Dermis microvascular lymphatic vessel endothelial cell (primary cell): ENCODE measurements at places on chromosomes 5 and 9.

GRCh38 chr9:131167936-131168335 is 42.5 kb downstream of the NUP214 start:
- no peak for DNase-seq

- DNase-seq: no peak
Observed at GRCh38 chr5:177429248-177430040, 3.0 kb downstream of the GRK6 start.

- no peak for DNase-seq
Observed at GRCh38 chr9:68508547-68508946, 32.1 kb downstream of the TMEM252 start.

GRCh38 chr5:146788898-146789297 is 89.7 kb downstream of the PPP2R2B start:
- no peak for DNase-seq

DNA sequence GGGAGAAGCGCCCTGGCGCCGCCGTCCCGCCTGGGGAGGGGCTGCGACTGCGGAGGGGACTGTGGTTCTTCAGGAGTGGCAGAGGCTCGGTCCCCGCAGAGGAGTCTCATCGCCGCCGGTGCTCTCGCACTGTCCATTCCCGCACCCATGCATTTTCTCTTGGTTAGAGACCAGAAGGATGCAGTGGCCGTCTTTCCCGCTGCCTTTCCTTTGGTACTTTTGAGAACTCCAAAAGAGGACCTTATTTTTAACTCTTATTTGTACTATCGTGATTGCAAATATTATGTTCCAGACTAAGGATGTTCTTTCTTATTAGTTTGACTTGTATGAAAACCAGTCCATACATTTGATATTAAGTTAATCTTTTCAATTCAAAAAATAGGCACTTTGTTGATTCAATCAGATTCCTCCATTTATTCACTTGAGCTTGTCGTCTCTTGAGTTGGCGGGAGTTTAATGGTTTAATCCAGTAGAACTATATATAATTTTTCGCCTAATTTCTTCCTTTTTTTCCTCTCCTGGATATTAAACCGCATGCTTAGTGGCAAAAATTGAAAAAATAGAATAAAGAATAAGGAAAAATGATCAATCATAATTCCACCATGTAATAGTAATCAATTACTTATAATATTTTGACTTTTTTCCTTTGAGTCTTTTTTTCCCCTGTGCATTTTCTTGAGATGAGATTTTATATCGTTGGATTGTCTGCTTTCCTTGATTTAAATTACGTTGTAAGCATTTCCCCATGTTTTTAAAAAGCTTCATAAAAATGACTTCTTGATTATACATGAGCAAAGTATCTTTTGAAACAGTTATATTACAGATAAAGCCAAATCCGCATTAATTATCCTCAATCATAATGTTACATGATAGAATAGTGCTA is 861 bp downstream of the ZFYVE16 start:
- DNase-seq: peak; percentile 75

- DNase-seq: no peak
Observed at GRCh38 chr9:88969646-88970373, 21.5 kb upstream of the S1PR3 start.

DNA sequence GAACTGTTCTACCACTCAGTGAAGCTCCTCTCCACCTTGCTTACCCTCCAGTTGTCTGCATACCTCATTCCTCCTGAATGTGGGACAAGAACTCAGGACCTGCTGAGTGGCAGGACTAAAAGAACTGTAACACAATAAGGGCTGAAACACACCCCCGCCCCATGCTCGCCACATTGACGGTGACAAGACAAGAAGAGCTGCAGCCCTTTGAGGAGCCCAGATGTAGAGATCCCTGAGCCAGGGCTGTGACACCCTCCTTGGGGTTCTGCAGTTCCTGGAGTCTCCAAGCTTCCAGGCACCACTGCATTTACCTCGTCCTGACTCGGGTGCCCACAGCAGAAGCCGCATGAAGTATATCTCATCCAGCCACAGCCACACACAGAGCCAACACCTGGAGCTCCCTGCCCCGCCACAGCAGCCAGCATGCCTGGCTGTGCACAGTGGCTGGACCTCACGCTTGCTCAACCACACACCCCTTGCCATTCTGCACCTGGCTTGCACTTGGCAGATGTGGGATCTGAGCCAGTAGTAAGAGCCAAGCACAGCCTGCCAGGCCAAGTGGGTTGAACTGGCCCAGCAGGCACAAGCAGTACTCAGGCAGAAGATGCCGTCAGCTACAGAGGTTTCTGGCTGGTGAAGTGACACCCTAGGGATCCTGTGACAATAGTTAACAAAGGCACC is 166.1 kb downstream of the RNF180 start:
- no peak for DNase-seq

DNA sequence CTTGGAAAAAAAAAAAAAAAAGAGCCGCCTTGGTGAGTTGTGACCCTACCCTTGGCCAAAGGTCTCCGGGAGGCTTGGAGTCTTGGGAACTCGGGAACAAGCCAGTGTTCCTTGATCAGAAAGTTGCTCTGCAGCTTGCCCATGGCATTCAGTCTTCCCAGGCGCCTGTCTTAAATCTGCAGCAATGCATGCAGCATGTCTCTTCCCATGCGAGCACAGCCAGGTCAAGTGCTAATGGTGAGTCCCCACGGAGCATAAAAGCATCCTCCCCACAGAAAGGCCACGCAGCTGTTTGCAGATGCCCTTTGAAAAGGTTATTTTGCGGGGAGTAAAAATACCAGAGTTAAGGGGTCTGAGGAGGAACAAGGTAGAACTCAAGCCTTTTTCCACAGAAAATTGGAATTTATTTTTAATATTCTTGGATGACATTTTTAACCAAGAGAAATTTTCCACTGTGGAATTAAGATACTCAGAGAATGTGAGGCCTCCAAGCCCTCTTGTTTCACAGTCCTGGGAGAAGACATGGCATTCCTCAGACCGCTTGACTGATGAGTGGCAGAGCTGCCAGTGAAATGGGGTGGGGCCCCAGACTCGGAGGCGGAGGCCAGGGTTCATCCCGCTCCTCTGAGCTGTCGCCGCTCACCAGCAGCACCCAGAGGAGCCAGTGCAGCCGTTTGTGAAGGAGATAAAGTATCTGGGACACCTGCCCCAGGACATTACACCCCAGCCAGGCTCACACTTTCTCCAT is 81.6 kb downstream of the CYFIP2 start:
- DNase-seq: no peak

- DNase-seq: no peak
Observed at GRCh38 chr5:174423558-174423957, 300.8 kb upstream of the MSX2 start.

GRCh38 chr5:73157414-73158303 is 15.3 kb upstream of the TMEM174 start:
- no peak for DNase-seq

DNA sequence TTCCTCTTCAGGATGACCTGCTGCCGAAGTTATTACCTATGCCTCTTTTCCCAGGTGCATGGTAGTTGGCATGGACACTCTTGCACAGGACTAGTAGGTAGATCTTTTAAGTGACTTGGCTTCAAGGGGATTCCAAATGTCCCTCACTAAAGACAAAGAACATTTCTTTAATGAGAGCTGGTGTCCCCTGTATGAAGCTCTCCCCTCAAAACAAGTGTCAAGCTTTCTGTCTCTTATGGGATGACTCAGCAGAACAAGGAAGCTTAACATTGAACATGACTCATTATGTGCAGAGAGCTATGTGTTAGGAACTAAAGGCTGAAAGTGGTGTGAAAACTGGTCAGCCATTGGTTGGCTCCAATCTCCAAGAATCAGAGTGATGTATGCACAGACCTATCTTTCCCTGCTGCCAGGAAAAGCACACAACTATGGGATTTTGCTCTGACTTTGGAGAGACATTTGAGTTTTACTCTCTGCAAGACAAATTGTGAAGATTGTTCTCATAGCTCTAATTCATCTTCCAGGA is 120.5 kb downstream of the PRDM6 start:
- peak; percentile 39 for DNase-seq

- DNase-seq: no peak
Observed at GRCh38 chr5:81751836-81752643, 1.1 kb upstream of the SSBP2 start.

- DNase-seq: no peak
Observed at GRCh38 chr9:72980600-72981265, 27.9 kb upstream of the ALDH1A1 start.

- DNase-seq: no peak
Observed at GRCh38 chr5:61767231-61768080, 435.4 kb downstream of the ZSWIM6 start.

DNA sequence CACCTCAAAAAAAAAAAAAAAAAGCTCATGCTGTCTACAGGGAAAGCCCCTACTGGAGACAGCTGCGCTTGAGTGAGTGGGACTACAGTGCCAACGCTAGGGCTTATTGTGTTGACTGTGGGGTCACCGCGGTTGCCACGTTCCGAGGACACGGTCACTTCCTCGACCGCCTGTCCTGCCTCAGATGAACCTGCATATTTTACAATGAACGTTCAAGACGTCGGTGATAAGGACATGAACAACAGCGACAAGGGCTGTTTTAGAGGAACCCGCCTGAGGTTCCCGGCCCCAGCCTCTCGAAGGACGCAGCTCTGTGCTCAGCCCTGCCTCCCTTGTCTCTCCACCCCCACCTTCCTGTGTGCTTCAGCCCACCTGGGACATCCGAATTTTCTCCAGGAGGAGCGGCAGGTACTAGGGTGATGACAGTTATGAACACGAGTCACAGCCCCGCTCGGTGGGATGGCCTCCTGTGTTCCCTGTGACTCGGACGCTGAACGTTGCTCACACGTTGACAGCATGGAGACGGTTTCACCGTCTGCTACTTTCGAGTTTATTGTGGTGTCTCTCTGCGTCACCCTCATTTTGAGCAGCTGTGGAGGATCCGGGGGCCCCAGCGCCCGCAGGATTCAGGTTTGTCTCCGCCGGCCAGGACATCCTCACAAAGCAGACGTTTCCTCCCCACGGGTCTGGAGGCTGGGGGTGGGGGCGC is 11.3 kb upstream of the DIPK1B start:
- DNase-seq: no peak

GRCh38 chr9:23044549-23044948 is 597.9 kb downstream of the DMRTA1 start:
- no peak for DNase-seq

- no peak for DNase-seq
Observed at GRCh38 chr5:154459015-154459414, 13.2 kb downstream of the SAP30L start.

GRCh38 chr9:123031963-123032362 is 1.5 kb upstream of the GPR21 start:
- DNase-seq: no peak

DNA sequence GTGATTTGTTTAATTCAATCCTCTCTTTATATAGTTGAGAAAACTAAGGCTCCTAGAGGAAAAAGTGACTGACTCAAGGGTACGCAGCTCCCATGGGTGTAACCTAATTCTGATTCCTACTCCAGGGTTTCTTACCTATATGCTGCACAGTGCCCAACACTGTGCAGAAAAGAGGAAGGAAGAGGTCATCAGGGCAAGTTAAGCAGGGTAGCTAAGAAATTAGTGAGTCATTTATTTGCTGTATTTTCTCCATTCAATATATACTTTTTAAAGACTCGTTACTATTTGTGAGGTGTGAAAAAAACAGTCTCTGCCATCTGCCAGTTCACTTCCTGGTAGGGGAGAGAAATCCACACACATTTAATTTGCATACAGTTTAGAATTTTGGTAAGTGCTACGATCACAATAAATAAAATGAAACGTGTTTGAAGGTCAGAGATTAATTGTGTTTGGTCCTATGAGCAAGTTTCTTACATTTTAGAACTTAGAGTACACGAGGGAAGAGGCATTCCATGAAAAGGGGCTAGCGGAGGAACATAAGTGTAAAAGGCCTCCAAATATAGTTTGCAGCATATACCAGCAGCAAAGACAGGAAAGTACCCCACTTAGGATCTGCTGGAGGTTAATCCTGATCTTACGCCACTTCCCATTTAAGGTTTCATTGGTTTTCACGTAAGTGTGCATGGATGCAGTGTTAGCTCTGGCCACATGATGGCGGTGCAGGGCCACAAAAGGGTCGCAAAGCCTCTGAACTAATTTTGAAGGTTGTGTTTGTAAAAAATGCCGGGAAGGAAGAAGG is 59.9 kb upstream of the TLR4 start:
- DNase-seq: peak; percentile 61

DNA sequence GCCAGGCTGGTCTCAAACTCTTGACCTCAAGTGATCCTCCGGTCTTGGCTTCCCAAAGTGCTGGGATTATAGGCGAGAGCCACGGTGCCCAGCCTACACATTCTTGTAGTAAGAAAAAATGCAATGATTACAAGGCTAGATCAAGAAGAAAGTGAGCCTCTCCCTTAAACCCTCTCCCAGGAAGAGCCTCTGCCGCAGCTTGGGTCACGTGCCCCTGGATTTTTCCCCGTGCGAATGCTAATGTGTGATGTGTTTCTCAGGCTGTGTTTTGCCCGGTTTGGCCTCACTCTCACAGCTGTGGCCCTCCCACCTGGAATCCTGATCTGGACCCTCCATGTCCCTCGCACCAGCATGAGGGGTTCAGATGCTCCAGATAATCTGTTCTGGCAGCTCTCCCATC is 6.9 kb downstream of the PLPP7 start:
- DNase-seq: no peak

DNA sequence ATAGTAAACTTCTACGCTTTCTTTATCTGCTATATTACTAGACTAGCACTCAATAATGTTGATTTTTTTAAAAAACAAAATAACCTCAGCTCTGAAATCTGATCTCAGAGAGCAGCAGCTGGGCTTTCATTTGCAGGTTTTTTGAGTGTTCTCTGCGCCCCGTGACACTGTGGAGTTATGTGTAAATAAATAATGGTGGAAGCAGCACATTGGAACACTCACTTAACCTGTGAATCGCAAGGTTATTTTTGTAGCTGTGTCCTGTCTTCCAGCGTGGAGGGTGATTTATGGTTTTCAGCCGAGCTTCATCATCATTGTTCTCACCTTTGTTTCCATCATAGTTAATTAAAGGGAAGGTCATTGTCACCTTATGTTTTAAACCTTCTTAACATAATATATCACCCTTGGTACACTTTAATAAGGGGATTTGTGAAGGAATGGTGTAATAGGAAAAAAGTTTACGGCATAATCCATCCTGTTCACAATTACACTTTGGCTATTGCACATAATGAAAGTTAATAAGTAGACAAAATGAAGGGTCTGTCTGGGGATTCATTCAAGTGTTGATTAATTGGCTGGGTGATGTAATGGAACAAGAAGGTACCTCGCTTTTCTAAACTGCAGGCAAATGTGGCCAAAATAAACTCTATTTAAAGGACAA is 493.3 kb upstream of the ADAMTS16 start:
- no peak for DNase-seq

DNA sequence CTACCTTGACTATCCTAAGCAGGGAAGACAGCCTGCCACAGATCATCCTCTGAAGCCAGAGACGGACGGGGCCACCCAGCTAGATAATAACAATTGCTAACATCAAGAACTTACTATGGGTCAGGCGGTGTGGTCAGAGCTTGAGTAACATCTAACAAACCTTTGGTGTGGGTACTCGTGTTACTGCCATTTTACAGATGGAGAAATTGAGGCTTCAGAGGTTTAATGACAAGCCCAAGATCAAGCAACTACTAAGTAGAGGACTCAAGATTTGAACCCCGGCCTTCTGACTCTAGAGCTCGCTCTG is 16.7 kb upstream of the ARSI start:
- DNase-seq: no peak

GRCh38 chr9:126506361-126507317 is 107.1 kb upstream of the LMX1B start:
- no peak for DNase-seq
